Inflammatory macrophage treated with lipopolysaccharide for 4 hours (primary cell): ENCODE measurements at places on chromosomes 2 and 18.

DNA sequence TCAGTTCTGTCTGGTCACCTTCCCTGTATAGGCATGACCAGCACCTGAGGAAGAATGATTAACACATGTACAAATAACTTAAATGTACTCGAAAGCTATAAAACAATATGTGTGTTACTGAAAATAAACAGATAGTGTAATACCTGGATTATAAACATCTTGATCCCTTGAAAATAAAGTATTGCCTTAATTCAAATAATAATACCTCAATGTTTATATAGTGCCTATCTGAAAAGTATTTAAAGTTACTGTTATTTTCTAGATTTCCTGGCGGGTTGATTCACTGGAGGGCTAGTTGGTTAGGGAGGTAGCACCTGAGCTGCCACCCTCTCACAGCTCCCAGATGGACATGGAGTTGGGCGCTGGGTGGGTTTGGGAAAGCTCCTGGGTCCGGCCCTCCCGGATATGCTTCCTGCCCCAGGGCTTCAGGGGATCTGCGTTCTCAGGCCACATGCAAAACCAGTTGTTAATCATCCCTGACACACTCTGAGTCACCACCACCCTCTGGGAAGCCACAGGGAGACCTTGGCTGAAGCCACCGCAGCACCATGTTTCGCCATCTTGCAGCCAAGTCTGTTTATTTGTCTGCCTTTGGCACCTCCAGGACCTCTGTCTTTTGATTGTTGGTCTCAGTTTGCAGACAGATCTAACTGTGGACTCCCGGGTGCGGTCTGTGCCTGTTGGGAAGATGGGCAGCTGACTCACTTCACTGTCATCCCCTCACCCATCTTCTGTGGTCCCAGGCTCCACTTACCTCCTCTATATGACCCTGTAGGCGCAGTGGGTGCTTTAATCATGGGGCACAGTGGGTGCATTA, 35.3 kb downstream of the RAB31 start:
- peak; percentile 97 for DNase-seq

GRCh38 chr18:36187193-36187825, at the start of gene MOCOS:
Gene MOCOS (plus strand): TSS chr18:36187497. CDS start chr18:36187540, 43 bp downstream.
- peak; percentile 59 for DNase-seq

GRCh38 chr18:3486512-3486911, 36.5 kb downstream of the TGIF1 start:
- DNase-seq, result no peak

DNA sequence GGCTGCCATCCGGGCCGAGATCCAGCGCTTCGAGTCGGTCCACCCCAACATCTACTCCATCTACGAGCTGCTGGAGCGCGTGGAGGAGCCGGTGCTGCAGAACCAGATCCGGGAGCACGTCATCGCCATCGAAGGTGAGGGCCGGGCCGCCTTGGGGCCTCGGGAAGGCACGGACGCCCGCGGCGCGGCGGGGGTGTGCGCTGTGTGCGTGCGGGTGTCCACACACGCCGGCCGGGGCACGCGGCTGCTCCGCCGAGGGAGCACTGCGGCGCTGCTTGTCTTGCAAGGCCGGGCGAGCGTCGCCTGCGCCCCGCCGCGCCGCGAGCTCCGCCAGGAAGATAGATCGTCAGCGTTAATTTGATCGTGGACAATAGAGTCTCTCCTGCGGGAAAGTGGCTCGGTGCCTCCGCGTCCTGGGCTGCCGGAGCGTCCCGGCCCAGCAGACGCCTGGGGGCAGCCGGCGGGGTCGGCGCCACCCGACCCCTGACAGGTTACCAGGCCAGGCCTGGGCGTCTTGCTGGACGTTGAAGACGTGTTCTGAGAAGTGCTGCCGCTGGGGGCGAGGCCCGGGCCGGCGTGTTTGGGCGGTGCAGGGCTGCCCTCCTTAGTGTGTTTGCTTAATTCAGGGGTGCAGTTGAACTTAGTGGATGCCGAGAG, 1.0 kb downstream of the AGAP1 start:
- no peak for DNase-seq

- no peak for DNase-seq
Measured at GRCh38 chr2:23655934-23656596, 270.9 kb downstream of the ATAD2B start.

DNA sequence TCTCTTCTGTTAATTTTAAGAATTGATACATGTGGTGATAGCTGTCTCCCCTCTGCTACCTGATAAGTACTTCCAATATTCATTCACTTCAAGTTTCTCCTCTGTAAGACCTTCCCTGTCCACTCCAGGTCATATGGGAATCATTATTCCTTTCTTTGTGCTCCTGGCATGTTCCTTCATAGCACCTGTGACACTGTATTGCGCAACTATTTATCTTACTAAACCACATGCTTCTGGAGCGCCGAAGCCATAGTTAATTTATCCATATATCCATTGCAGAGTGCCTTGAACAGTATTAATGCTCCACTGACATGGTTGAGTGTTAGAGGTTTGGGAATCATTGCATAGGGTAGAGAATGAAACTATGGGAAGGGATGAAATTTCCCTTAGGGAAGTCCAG, 7.9 kb upstream of the PRKD3 start:
- no peak for DNase-seq

GRCh38 chr2:22444281-22444680, 940.7 kb upstream of the KLHL29 start:
- DNase-seq, result no peak

- no peak for DNase-seq
Measured at GRCh38 chr18:31723639-31723989, 37.1 kb downstream of the SLC25A52 start.

- DNase-seq, result no peak
Measured at GRCh38 chr2:105537466-105537865, 138.6 kb upstream of the FHL2 start.

DNA sequence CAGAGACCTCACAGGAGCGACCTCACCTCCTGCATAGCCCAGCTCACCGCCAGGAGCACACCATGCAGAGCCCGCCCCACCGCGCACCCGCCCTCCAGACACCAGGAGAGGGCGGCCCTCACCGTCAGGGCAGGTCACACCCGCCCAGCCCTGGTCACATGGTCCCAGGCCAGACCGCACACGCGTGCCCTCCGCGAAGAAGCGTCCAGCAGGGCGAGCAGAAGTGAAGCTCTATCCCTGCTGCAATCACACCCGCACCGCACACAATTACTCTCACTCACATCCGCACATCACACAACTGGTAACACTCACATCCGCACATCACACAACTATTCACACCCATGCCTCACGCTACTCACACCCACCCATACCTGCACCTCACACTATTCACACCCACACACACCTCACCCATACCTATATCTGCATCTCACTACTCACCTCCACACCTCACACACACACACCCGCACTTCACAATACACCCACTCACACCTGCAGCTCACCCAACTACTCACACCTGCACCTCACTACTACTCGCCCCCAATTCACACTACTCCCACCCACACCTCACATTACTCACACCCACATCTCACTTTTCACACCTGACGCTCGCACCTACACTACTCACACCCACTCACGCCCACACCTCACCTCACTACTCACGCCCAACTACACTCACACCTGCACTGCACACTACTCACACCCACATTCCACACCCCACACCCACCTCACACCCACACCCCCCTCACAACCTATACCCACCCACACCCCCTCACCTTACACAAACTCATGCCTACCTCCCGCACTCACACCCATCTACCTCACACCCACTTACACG, 242.0 kb downstream of the HDAC4 start:
- no peak for DNase-seq

DNA sequence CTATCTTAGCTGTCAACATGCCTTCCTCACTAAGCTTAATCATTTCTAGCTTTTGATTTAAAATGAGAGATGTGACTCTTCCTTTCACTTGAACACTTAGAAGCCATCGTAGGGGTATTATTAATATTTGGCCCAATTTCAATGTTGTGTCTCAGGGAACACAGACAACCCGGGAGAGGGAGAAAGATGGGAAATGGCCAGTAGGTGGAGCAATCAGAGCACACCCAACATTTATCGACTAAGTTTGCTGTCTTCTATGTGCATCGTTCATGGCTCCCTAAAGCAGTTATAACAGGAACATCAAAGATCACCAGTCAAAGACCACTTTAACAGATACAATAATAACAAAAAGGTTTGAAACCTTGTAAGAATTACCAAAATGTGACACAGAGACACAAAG, 110.2 kb downstream of the OLA1 start:
- DNase-seq, result peak; percentile 16

DNA sequence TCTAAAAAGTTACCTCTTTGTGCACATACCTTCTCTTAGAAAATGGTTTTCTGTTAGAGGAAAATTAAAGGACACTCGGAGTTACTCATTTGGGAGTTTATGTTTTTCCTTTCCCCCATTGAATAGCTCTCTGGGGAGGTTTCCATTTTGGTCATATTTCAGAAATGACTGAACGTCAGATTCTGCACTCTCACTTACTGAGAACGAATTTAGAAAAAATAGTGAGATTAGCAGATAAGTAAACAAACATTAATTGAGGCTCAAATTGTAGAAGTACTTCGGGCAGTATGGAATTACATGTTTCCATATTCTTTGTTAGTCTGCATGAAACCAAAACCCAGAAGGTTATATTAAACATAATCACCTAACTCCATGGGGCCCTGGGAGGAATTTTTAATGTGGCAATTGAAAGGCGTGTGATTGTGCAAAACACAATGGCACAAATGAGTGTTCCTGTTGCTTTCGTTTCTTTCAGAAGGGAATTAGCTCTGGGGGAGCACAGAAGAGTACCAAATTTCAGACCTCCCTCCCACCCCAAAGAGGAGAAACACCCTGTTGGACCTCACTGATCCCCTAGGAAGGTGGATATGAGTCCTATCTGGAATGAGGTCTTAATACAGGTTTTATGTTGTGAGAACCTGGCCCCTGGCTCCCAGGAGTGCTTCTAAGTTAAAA, 212.3 kb downstream of the BCL2 start:
- DNase-seq, result peak; percentile 42

DNA sequence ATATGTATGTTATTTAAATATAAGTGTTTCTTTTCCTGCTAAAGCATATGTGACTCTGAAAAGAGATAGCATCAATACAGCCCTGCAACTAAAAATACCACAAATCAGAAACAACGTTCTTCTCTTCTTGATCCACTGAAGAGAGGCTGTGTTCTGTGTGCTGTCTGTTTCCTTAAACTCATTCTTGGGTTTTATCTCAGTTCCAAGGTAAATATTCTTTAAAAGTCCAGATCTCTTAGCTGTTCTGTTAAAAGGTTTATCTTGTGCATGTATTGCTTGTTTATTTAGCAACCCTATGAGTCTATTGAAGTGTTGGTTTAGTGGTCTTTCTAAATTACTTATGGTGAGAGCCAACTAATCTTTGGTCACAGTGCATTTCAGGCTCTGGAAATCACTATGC, 173.3 kb upstream of the NT5C1B start:
- no peak for DNase-seq

GRCh38 chr18:26614374-26614773, 66.0 kb upstream of the KCTD1 start:
- DNase-seq, result no peak
